ENCODE measurements at places on chromosomes 2 and 18. TPM values are rescaled to one million over a fixed set of nuclear protein-coding genes. Genes with fewer than 3 reads are reported as not detected.

Gene RMDN2
- 2.4 TPM for total RNA-seq

Gene LOXL3
- 12.4 TPM for total RNA-seq

DNA sequence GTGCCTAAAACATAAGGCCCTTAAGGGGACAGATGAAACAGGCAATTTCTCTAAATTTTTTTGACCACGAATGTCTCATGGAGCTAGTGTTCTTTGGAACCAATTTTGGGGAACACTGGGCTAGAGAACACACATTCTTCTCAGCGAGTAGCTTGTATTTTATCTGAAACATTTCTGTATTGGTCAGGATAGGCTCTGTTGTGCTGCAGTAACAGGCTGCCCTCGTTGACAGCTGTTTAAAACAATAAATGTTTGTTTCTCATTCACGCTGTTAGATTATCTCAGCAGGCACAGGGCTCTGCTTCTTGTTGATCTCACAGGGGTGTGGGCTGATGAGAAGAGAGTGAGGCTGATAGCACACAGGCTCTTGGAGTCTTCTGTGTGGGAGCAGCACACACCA lies 105.3 kb downstream of the SH3RF3 start:
- H3K36me3 ChIP-seq = no peaks in the 10 kb centered on the region
- H3K4me3 ChIP-seq = no peak overlapping the region
- peaks cover 28% of the 10 kb centered on the region for H3K4me1 ChIP-seq
- H3K27ac ChIP-seq = no peak overlapping the region

Gene EGR4
- not detected for total RNA-seq

GRCh38 chr2:28098501-28099225 lies 208.1 kb downstream of the BABAM2 start:
- H3K4me3 ChIP-seq = no peak overlapping the region
- H3K4me1 ChIP-seq = 0 out of 2 replicates have a peak, but pooled peaks cover 5% of the 10 kb centered on the region
- H3K27me3 ChIP-seq = no peaks in the 10 kb centered on the region
- H3K27ac ChIP-seq = no peak overlapping the region
- DNase-seq = no peak
- H3K36me3 ChIP-seq = no peaks in the 10 kb centered on the region

DNA sequence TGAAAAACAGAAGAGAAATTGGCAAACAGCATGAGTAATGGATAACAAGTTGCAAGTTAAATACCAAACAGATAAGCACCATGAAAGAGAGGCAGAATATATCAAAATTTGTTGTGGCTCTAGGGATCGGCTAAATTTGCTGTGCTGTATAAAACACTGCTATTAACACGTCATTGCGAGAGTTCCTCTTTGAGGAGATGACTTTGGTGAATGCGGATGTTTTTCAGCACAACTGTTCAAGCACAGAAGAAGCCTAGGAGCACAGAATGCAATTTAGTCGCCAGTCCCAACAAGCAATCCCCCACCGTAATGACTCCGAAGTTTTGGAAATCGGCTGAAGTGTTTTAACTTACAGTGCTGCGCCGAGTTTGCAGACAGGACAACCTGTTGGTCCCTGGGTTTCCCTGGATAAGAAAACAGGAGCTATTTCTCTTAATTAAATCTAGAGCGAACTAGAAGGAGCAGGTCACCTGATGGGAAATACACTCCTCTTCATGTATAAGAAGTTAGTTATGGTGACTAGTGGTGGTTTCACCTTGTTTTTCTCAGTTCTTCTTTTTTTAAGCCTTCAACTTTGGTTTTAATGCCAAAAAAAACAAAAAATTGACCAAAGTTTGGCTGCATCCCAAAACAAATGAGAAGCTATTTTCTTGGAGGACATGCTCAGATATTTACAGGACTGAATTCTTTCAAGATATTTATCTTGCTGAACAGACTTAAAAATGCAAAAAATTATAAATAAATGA lies 454.1 kb upstream of the SALL3 start:
- no peaks in the 10 kb centered on the region for H3K4me1 ChIP-seq
- H3K27ac ChIP-seq = no peak overlapping the region
- no peak overlapping the region for H3K4me3 ChIP-seq
- peaks cover 61% of the 10 kb centered on the region for H3K27me3 ChIP-seq
- DNase-seq = no peak

Gene LHCGR
- total RNA-seq = not detected

Gene ANKRD62
- not detected for total RNA-seq

DNA sequence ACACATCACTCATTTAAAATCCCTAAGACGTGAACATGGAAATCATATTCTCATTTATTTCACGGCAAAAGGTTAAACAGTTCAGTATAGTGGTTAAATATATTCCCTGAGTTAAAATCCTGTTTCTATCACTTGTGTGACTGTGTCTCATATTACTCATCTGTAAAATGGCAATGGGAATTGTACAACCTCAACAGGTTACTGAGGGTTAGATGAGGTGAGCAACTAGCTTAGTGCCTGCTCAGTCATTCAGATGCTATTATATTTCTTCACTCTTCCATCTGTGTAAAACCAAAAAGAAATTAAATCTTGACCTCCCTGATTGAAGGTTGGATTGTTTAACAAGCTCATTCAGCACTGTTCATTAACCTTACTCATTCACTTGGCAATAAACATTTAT lies 212.4 kb upstream of the STK17B start:
- H3K27me3 ChIP-seq = no peaks in the 10 kb centered on the region
- H3K4me3 ChIP-seq = no peak overlapping the region
- no peak for DNase-seq
- H3K4me1 ChIP-seq = no peaks in the 10 kb centered on the region
- no peaks in the 10 kb centered on the region for H3K36me3 ChIP-seq

DNA sequence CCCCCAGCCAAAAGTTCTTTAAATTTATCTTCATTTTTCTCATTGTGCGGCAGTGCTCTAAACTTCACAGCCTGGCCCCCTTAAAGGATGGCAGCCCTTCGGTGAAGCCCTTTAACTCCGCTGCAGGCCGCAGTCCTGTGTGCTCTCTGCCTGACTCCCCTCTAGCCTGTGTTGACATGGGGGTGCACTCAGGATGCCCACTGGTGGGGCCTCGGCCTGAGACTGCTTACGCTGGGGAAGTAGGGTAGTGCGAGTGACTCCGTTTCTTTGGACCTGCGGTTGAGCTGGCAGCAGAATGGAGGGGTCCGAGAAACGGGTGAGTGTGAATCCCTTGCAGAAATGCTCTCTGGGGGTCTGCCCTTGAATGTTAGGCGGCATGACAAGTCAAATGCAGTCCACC lies 5.6 kb downstream of the RAB12 start:
- peak overlapping the region; percentile 78 for H3K27ac ChIP-seq
- no peak for DNase-seq
- no peaks in the 10 kb centered on the region for H3K36me3 ChIP-seq
- no peak overlapping the region for H3K4me3 ChIP-seq
- no peaks in the 10 kb centered on the region for H3K27me3 ChIP-seq

DNA sequence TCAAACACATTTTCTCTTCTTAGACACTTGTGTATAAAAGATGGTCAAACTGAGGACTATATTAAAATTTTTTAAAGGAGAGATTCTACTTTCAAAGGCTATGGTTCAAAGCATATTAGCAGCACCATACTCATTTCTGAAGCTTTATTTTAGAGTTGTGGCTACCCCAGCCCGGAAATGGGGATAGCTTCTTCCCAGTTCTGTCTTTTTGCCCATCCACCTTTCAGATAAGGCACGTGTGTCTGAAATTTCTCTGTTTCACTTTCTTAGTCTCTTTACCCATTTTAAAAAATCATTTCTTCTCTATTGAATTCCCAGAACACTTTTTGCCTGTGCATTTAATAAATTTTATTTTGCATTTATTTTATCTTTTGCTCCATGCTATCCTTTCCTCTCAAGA lies 431.5 kb downstream of the RNF144A start:
- no peak overlapping the region for H3K27ac ChIP-seq
- no peaks in the 10 kb centered on the region for H3K27me3 ChIP-seq
- DNase-seq = no peak
- H3K4me3 ChIP-seq = no peak overlapping the region
- no peaks in the 10 kb centered on the region for H3K4me1 ChIP-seq

Gene GDF7
- not detected for total RNA-seq

DNA sequence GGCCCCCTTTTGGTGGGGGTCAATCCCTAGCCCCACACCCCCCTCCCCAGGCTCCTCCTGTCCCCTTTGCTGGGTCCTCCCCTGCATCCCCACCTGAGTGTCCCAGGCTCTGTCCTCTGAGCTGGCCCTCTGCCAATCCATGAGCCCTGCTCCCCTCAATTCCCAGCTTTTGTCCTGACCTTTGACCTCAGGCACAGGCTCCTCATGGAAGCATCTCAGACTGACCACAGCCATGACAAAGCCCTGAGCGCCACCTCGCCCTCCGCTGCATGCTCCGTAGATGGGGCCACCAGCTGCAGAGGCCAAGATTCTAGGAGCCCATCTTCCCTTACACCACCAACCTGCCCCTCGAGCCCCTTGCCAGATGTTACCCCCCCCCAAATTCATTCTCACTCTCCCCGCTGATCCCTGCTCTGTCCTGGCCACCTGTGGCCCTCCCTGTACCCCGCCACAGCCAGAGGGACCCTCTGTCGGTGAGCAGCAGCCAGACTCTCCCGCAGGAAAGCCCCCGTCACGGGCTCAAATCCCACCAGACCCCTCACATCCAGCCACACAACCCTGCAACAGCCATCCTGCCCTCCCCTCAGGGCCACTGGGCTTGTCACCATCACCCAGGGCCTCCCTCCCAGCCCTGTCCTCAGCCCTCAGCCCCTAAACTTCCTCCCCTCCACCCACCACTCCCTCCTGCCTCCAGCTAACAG lies 206.0 kb downstream of the MGAT5 start:
- no peak overlapping the region for H3K27ac ChIP-seq
- no peaks in the 10 kb centered on the region for H3K4me1 ChIP-seq
- H3K4me3 ChIP-seq = no peak overlapping the region
- no peak for DNase-seq

- H3K27me3 ChIP-seq = no peaks in the 10 kb centered on the region
- H3K4me1 ChIP-seq = no peaks in the 10 kb centered on the region
- no peak overlapping the region for H3K27ac ChIP-seq
- H3K36me3 ChIP-seq = no peaks in the 10 kb centered on the region
Observed at GRCh38 chr2:29329899-29330298, 214.7 kb downstream of the CLIP4 start.

Gene CRYGC
- total RNA-seq = not detected

GRCh38 chr18:35130236-35130635 lies 89.0 kb downstream of the MAPRE2 start:
- H3K27ac ChIP-seq = no peak overlapping the region
- H3K36me3 ChIP-seq = no peaks in the 10 kb centered on the region
- no peak for DNase-seq
- no peaks in the 10 kb centered on the region for H3K27me3 ChIP-seq
- H3K4me3 ChIP-seq = no peak overlapping the region
- no peaks in the 10 kb centered on the region for H3K4me1 ChIP-seq

Gene SPP2
- not detected for total RNA-seq

Gene ALPP
- total RNA-seq = 14.4 TPM

DNA sequence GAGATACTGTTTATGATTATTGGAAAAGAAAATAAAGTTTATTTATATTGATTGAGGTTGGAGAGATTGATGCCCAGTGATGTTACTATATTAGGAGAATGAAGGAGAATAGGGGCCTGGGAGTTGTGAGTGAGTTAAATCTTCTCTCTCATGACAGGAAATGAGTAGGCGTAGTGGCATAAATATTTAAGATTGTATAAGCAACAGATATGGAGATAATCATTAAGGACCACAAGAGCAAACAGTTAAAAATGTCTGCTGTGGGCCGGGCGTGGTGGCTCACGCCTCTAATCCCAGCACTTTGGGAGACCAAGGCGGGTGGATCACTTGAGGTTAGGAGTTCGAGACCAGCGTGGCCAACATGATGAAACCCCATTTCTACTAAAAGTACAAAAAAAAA lies 62.7 kb downstream of the PTRHD1 start:
- no peak for DNase-seq
- no peaks in the 10 kb centered on the region for H3K27me3 ChIP-seq
- H3K4me3 ChIP-seq = no peak overlapping the region

Gene MROH2A
- total RNA-seq = not detected

GRCh38 chr2:24720310-24720709 lies 72.9 kb downstream of the PTRHD1 start:
- peaks cover 11% of the 10 kb centered on the region for H3K4me1 ChIP-seq
- no peaks in the 10 kb centered on the region for H3K36me3 ChIP-seq
- no peak overlapping the region for H3K4me3 ChIP-seq
- no peak overlapping the region for H3K27ac ChIP-seq
- DNase-seq = no peak

DNA sequence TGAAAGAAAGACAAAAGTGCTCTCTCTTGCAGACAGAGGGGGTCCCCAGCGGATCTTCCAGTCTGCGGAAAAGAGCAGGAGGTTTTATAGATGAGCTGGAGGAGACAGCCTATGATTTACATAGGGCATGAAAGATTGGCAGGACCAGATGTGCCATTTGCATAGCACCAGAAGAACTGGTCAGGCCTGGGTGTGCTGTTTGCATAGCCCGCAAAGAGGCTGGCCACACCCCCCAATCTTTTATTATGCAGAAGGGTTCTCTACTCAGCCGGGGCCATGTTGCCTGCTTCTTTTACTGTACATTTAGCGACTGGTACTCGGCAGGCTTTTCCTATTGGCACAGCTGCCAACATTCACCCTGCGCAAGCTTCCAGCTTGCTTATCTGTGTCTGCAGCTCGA lies 317.6 kb downstream of the GALR1 start:
- H3K4me3 ChIP-seq = no peak overlapping the region
- H3K36me3 ChIP-seq = no peaks in the 10 kb centered on the region
- no peaks in the 10 kb centered on the region for H3K4me1 ChIP-seq
- H3K27ac ChIP-seq = no peak overlapping the region
- no peaks in the 10 kb centered on the region for H3K27me3 ChIP-seq

DNA sequence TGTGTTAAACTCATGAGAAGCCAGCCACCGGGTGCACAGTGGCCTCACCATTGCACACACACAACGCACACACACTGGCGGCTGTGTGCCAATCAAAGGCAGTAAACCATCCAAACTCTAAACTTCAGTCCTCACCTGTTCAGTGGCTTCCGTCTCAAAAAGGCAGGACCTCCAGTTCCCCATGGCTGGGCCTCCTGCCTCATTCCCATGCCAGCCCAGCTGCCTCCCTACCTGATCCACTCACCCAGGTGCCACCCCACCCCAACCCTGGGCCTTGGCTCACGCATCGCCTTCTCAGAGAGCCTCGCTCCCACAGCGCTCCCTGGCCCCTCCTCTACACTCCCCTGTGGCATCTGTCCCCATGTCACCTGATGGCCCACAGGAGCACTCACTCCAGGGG lies 190.9 kb downstream of the EIPR1 start:
- no peak overlapping the region for H3K4me3 ChIP-seq
- no peaks in the 10 kb centered on the region for H3K4me1 ChIP-seq
- H3K27me3 ChIP-seq = no peaks in the 10 kb centered on the region

Gene ATRAID
- 130 TPM for total RNA-seq

GRCh38 chr2:139652385-139652784 lies 872.2 kb upstream of the NXPH2 start:
- no peaks in the 10 kb centered on the region for H3K27me3 ChIP-seq
- peaks cover 4% of the 10 kb centered on the region for H3K4me1 ChIP-seq
- DNase-seq = peak; percentile 69
- no peak overlapping the region for H3K27ac ChIP-seq
